AG09309 (cell line): ENCODE measurements at places on chromosomes 7 and 10.

DNA sequence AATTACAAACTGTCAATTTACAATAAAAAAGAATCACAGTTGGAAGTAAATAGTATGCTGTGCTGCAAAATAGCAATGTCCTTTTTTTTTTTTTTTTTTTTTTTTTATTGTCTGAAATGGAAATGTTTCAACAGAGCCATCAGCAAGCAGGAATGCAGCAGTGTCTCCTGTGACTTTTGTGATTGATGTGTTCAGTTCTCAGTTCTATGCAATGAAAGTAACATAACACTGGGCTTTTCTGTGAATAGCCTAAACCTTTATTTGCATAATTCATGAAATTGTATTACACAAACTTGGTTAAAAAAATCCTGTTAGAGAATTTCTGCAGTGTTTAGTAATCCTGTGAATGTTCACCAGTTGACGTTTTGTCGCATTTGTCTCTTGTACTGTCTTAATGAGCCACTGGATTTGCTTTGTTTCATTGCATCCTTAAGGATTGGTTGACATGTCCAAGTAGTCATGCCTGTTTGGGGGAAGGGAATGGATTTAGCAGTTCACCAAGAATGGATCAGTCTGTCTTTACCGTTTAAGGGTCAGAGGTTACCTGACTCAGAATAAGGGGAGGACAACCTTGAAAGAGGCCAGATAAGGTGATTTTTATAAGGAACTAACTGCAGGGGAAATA, 192.7 kb downstream of the MLLT10 start:
- no peak for DNase-seq

DNA sequence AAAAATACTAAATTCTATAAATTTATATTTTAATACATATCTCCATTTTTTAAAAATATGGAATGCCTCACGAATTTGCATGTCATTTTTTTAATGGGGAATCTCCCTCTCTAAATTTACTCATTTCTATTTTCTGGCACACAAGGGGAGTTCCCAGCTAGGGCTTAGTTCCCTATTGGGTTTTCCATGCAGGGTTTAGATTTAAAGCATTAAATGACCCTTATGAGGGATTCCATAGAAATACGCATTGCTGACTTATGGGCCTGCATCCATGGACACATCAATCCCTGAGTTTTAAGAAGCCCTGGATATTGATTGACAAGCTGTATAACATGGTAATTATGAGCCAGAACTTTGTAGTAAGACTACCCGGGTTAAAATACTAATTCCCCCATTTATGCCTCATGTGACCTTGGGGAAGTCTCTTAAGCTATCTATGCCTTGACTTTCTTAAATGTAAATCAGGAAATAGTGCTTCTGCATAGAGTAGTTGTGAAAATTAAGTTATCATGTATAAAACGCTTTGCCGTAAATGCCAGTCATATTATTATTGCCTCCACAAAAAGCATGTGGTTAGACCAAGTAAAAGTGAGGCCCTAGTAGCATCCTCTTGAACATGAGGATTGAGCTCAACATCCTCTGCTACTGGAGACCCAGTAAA, 78.8 kb upstream of the ANKRD1 start:
- no peak for DNase-seq

DNA sequence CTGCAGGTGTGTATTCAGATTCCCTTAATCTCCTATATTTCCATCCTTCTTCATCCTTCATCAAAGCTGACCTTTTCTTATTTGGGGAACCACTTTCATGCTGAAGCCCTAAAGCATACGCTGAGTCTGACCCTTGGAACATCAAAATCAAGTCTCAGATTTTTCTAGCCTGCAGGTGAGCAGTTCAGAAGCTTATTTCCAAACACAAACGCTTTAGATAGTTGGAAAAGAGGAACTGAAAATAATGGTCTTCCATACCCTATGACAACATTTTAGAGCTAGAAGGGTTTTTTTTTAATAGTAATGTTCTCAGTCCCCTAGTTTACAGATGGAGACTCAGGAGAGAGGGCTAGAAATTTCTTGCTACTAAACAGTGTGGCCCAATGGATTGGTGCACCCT, 1.6 kb upstream of the AGK start:
- DNase-seq = no peak

DNA sequence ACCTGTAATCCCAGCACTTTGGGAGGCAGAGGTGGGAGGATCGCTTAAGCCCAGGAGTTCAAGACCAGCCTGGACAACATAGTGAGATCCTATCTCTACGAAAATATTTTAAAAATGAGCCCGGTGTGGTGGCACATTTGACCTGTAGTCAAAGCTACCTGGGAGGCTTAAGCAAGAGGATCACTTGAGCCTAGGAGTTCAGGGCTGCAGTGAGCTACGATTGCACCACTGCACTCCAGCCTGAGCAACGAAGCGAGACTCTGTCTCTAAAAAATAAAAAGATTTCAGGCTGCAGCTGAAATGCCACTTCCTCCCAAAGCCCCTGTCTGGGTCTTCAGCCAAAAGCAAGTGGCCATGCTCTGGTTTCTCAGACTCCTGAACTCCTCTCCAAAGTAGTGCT, 38.7 kb upstream of the CARD11 start:
- no peak for DNase-seq

DNA sequence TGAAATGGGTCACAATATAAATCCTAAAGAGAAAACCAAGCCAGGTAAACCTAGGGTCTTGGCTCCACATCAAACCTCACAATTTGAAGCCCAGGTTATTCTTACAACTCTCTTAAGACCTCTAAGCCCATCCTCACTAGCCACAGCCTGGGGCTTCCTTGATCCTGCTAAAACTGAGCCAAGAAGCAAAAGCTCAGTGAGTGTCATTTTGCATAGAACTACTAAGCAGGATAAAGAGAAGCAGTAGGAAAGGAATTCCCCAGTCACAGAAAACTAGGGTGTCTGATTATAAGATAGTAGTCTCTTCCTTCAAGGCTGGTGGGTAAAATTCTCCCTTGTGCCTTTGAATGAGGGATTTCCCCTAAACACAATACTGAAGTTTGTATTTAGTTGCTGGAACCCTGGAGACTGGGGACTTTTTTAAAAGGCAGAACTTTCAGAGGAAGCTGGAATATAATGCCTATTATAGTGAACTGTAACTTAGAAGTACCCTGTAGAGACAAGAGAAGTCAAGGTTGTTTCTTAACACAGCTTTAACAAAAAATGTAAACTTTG, 196.6 kb upstream of the KIAA1217 start:
- no peak for DNase-seq

GRCh38 chr10:10520491-10521385, 496.9 kb upstream of the CELF2 start:
- no peak for DNase-seq

DNA sequence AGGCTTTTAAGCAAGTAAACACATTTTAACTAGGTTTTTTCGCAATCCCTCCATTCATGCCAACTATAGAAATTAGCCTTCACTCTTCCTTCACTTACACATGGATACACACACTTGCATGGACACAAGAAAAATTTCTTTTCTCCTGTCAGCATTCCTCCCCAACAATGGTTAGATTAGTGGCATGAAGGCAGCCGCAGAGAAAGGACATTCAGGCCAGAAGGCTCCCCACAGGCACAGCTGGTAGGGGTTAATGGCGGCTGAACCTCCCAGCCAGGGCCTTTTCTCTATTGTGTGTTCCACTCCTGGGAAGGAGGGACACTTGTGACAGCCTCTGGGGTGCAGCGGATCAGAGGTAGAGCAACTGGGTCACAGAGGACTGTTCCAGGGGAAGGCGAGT, 255.0 kb upstream of the SP8 start:
- DNase-seq = no peak

- no peak for DNase-seq
Measured at GRCh38 chr10:3104251-3104918, 37.0 kb downstream of the PFKP start.

GRCh38 chr10:29643771-29644501, 9.2 kb upstream of the SVIL start:
- DNase-seq = no peak

- no peak for DNase-seq
Measured at GRCh38 chr7:10677668-10678232, 295.9 kb upstream of the PHF14 start.

- peak; percentile 96 for DNase-seq
Measured at GRCh38 chr7:5692112-5692844, 89.2 kb downstream of the RNF216 start.

GRCh38 chr10:15877836-15878576, 17.7 kb upstream of the MINDY3 start:
- DNase-seq = no peak

GRCh38 chr10:79391231-79392019, 44.2 kb downstream of the PPIF start:
- no peak for DNase-seq

DNA sequence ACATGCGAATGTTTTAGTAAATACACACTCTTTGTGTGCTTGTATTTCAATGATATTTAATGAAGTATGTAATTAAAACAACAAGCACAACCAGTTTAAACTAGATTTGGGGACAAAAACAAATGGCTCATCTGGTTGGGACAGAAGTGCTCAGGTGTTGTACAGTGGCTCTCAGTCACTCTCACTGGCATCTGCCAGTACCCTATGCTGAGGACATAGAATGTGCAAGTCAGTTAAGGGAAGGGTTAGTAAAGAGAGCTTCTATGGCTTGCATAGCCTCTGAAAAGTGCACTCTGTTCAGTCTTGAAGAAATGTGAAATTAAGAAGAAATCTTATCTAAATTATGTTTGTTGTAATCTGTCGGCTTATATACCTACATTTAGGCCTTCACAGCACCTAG, 183.0 kb downstream of the LRRC4 start:
- DNase-seq = no peak

DNA sequence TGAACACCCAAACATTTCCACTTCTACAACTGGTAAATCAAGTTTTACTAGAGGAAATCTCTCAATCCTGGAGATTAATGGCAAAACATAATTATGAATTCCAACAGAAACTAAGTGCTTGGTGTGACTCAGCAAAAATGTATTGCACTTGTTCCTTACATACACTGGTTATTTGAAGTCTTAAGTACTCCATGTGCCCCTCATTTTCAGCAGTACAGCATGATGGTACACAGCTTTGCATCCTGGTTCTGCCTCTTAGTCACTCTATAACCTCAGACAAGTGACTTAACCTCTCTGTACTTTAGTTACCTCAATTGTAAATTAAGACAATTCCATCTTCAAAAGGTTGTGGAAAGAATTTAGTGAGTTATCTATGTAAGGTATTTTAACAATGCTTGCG, 12.9 kb downstream of the SLC16A12 start:
- no peak for DNase-seq

DNA sequence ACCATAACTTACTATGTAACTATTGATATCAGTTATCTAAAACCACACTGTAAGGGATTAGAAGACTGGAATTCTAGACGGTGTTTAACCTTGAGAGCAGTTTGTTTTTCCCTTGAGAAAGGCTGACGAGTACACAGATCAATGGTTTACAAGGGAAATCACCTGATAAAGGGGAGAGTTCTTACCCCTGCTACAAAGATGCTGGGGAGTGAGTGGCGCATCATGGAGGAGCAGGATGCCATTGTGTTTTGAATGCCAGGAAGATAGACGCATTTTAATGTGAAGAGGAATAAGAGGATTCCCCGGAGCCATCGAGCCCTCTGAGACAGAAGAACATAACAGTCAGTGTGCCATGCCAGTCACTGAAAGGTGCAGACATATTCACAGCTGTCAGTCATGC, 145.2 kb downstream of the PKD1L1 start:
- DNase-seq = no peak

GRCh38 chr7:47709051-47709450, 127.1 kb upstream of the TNS3 start:
- DNase-seq = no peak

GRCh38 chr7:7653593-7654187, 13.1 kb downstream of the UMAD1 start:
- no peak for DNase-seq

GRCh38 chr10:102752266-102752930, 8.7 kb downstream of the WBP1L start:
- peak; percentile 86 for DNase-seq

GRCh38 chr10:109698882-109699664, 224.2 kb downstream of the XPNPEP1 start:
- no peak for DNase-seq
